ENCODE measurements at places on chromosomes 4 and X.

GRCh38 chr4:155666344-155667221, at the start of gene GUCY1A1:
GUCY1A1 (plus strand) TSS chr4:155666848; CDS start chr4:155696868, 30,020 bp downstream.
- H3K4me3 ChIP-seq: peak within 1 kb of the TSS; percentile 81
- H3K27ac ChIP-seq: peak within 1 kb of the TSS; percentile 66
- H3K36me3 ChIP-seq: no peaks in the 10 kb centered on the region

- no peak for DNase-seq
- no peak overlapping the region for H3K27ac ChIP-seq
- H3K27me3 ChIP-seq: no peaks in the 10 kb centered on the region
- H3K4me1 ChIP-seq: no peaks in the 10 kb centered on the region
- H3K36me3 ChIP-seq: no peaks in the 10 kb centered on the region
Measured at GRCh38 chr4:74555231-74555630, 110.3 kb downstream of the AREG start.

GRCh38 chrX:112826023-112826422, 14.6 kb downstream of the AMOT start:
- no peaks in the 10 kb centered on the region for H3K36me3 ChIP-seq
- H3K4me1 ChIP-seq: peaks cover under 1% of the 10 kb centered on the region

GRCh38 chr4:7708981-7709380, 230.7 kb downstream of the AFAP1 start:
- no peak overlapping the region for H3K27ac ChIP-seq
- no peaks in the 10 kb centered on the region for H3K27me3 ChIP-seq
- H3K36me3 ChIP-seq: no peaks in the 10 kb centered on the region
- H3K4me1 ChIP-seq: no peaks in the 10 kb centered on the region
- H3K4me3 ChIP-seq: no peak overlapping the region
- DNase-seq: no peak

GRCh38 chr4:46425775-46426400, 36.0 kb upstream of the GABRA2 start:
- H3K4me1 ChIP-seq: no peaks in the 10 kb centered on the region
- H3K27me3 ChIP-seq: no peaks in the 10 kb centered on the region
- H3K4me3 ChIP-seq: no peak overlapping the region
- H3K36me3 ChIP-seq: no peaks in the 10 kb centered on the region

DNA sequence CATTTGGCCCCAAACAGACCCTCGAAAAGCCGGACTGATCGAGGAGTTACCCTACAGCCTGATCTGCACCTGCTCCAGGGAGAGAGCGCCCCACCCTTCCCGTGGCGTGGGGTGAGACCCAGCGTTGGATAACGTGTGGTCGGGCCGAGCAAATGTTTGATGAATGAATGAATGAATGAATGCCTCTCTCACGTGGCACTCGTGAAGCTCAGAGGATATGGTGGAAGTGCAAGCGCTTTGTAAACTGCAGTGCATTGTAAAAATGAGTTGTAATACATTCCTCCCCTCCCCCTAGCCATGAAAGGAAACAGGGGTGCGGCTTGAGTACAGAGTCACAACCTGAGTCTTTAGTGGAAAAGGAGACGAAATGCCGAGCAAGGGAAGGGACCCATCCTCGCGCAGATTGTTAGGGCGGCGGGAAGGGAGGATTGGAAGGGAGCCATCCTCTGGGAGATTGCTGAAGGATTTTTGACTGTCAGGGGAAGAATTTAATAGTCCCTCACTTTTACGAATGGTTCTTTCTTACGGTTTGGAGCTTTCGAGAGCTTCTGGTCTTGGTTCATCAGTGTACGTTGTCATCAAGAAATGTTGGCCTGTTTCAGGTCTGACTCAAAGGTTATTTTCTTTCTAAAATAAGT, 772 bp upstream of the FBXW7 start:
- peaks cover 49% of the 10 kb centered on the region for H3K36me3 ChIP-seq
- H3K27ac ChIP-seq: peak overlapping the region; percentile 100
- H3K27me3 ChIP-seq: no peaks in the 10 kb centered on the region
- peak; percentile 84 for DNase-seq

- H3K36me3 ChIP-seq: no peaks in the 10 kb centered on the region
- H3K4me3 ChIP-seq: no peak overlapping the region
- no peaks in the 10 kb centered on the region for H3K4me1 ChIP-seq
- no peak overlapping the region for H3K27ac ChIP-seq
- no peak for DNase-seq
Measured at GRCh38 chr4:181982437-181982836, 260.8 kb upstream of the TENM3 start.

- H3K27ac ChIP-seq: no peak overlapping the region
- no peaks in the 10 kb centered on the region for H3K27me3 ChIP-seq
- peaks cover 9% of the 10 kb centered on the region for H3K4me1 ChIP-seq
- peaks cover 19% of the 10 kb centered on the region for H3K36me3 ChIP-seq
- no peak for DNase-seq
Measured at GRCh38 chr4:107688421-107688820, 31.6 kb downstream of the PAPSS1 start.

GRCh38 chrX:127572471-127572870, 479.7 kb downstream of the ACTRT1 start:
- DNase-seq: no peak
- no peaks in the 10 kb centered on the region for H3K27me3 ChIP-seq
- no peak overlapping the region for H3K27ac ChIP-seq

- no peak overlapping the region for H3K4me3 ChIP-seq
- no peak overlapping the region for H3K27ac ChIP-seq
- no peaks in the 10 kb centered on the region for H3K27me3 ChIP-seq
Measured at GRCh38 chr4:98568941-98569663, 89.3 kb downstream of the TSPAN5 start.

DNA sequence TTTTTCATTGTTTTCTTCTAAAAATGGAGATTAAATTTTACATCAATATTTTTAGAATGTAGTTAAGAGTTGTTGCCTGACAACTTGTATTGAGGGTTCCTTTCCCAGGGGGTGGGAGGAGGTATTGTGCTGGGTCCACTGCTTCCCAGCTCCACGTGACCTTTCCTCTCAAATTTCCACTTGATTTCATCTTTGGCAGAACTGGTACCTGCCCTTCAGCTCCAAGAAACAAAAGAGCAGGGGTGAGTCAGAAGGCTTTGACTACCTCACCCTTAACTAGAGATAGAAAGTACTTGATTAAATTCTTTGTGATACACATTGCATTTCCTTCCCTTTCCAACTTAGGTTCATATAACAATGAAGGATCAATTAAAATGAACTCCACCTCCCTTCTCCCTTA, 19.7 kb downstream of the TRIM2 start:
- H3K4me1 ChIP-seq: peaks cover 36% of the 10 kb centered on the region
- peaks cover 51% of the 10 kb centered on the region for H3K27me3 ChIP-seq
- H3K27ac ChIP-seq: no peak overlapping the region
- DNase-seq: no peak
- H3K36me3 ChIP-seq: peaks cover 8% of the 10 kb centered on the region
- no peak overlapping the region for H3K4me3 ChIP-seq

DNA sequence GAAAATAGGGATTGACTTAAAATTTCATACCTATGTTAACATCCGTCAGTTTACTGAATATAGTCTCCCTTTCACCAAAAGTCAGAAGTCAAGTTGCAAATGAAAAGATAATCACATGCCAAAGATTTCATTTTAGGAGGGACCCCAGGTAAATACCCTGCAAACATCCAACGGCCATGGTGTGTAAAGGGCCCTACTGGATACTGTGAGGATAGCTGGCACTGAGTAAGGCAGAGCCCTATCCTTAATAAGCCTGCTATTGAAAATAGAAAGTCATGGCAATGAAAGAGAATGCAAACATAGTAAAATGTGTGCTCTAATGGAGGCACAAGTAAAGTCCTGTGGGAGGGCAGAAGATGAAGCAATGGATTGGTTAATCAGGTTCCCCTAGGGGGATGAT, 20.9 kb downstream of the STK26 start:
- no peak for DNase-seq
- H3K36me3 ChIP-seq: peaks cover 5% of the 10 kb centered on the region
- peaks cover 13% of the 10 kb centered on the region for H3K4me1 ChIP-seq
- no peaks in the 10 kb centered on the region for H3K27me3 ChIP-seq
- H3K4me3 ChIP-seq: no peak overlapping the region

- H3K4me1 ChIP-seq: peaks cover 3% of the 10 kb centered on the region
- no peaks in the 10 kb centered on the region for H3K27me3 ChIP-seq
- no peaks in the 10 kb centered on the region for H3K36me3 ChIP-seq
Measured at GRCh38 chrX:12919051-12919450, 12.6 kb downstream of the TLR8 start.

- no peaks in the 10 kb centered on the region for H3K4me1 ChIP-seq
- no peak within 1 kb of the TSS for H3K27ac ChIP-seq
- no peak within 1 kb of the TSS for H3K4me3 ChIP-seq
- no peaks in the 10 kb centered on the region for H3K36me3 ChIP-seq
Measured at GRCh38 chrX:15664487-15665444, at the start of gene CLTRN. CLTRN (minus strand) TSS chrX:15664805; CDS start chrX:15664775, 30 bp downstream.

DNA sequence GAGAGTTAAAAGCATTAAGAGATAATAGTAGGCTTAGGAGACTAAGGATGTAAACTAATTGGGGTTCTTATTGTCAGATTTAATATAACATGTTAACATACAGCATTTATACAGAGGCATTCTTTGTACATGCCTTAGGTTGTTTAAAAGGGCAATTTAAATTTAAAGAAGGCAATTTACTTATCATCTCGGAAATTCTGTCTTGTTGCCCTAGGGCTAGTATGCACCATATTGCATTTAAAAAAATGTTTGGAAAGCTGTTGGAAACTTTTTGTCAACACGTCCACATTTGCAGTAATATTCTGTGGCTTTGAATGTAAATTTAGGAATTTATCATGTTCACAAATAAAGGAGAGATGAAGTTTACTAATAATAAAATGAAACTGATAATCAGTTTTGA, 25.5 kb downstream of the GALNT7 start:
- peaks cover 16% of the 10 kb centered on the region for H3K4me1 ChIP-seq
- no peak overlapping the region for H3K27ac ChIP-seq
- H3K36me3 ChIP-seq: no peaks in the 10 kb centered on the region
- H3K4me3 ChIP-seq: no peak overlapping the region

DNA sequence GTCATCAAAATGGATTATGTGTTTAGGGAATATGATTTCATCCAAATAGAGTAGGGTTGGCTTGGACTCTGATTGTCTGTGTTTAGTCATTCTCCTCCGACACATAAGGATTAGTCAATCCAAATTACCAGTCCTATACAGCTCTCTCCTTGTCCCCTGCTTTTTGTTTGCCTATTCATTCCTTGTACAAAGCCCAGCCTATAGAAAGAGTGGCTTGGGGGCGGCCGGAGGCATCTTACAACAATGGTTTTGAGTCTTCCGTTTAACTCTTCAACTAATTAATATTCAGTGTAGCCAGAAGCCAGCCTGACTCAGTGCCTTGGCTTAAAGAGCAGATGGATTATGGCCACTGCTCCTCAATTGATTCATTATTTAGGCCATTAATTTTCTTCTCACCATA, 796.6 kb upstream of the POU3F4 start:
- H3K4me1 ChIP-seq: no peaks in the 10 kb centered on the region
- no peak overlapping the region for H3K27ac ChIP-seq
- no peaks in the 10 kb centered on the region for H3K27me3 ChIP-seq
- no peaks in the 10 kb centered on the region for H3K36me3 ChIP-seq

DNA sequence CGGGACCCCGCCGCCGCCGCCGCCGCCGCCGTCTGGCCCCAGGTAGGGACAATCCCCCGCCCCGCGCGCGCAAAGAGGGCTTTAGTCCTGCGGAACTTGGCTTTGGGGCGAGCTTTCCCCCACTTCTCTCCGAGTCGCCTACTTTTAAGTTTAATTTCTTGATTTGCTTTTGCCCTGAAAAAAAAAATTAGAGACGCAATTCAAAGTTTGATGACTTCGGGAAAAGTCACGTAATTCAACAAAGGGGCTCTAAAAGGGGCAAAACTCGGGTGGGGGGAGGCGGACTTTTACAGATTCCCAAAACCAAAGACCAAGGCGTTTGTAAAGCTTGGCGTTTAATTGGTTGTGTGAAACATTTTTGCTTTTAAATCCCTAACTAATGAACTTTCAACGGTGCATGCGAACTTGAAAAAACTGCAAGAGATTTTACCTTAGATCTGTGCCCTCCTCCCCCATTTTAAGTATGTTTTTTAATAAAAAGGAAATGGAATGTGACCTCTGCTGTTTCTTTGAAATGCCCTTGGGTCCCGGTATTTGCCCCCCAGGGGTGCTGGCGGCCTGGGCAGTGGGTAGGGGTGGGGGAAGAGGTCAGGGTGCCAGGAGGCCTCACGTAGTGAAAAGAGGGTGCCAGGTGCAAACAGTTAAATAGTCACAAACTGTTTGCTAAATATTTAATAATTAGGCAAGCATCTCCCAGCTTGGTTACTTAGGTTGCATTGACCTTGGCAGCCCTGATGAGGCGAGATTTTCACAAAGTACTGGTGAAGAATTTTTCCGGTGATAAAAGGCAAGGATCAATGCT, 209.7 kb downstream of the NWD2 start:
- H3K36me3 ChIP-seq: no peaks in the 10 kb centered on the region
- no peak overlapping the region for H3K4me3 ChIP-seq
- DNase-seq: no peak
- peaks cover 51% of the 10 kb centered on the region for H3K27me3 ChIP-seq
- H3K27ac ChIP-seq: no peak overlapping the region

- DNase-seq: no peak
- H3K4me3 ChIP-seq: peak overlapping the region; percentile 86
- H3K36me3 ChIP-seq: peaks cover 2% of the 10 kb centered on the region
- H3K4me1 ChIP-seq: peaks cover 8% of the 10 kb centered on the region
- peaks cover 3% of the 10 kb centered on the region for H3K27me3 ChIP-seq
Measured at GRCh38 chrX:155880586-155881157, 473 bp upstream of the VAMP7 start.

GRCh38 chr4:48193921-48194468, 59.9 kb upstream of the TXK start:
- no peak overlapping the region for H3K4me3 ChIP-seq
- no peak for DNase-seq
- no peaks in the 10 kb centered on the region for H3K36me3 ChIP-seq
- H3K4me1 ChIP-seq: peaks cover 3% of the 10 kb centered on the region
- no peaks in the 10 kb centered on the region for H3K27me3 ChIP-seq

- no peak overlapping the region for H3K4me3 ChIP-seq
- no peaks in the 10 kb centered on the region for H3K4me1 ChIP-seq
- no peak overlapping the region for H3K27ac ChIP-seq
Measured at GRCh38 chr4:48470570-48470969, 12.6 kb upstream of the SLC10A4 start.

GRCh38 chr4:56684320-56685050, 3.4 kb upstream of the HOPX start:
- DNase-seq: no peak
- no peaks in the 10 kb centered on the region for H3K36me3 ChIP-seq
- H3K4me3 ChIP-seq: no peak overlapping the region
- peaks cover 15% of the 10 kb centered on the region for H3K4me1 ChIP-seq

GRCh38 chrX:133097031-133097430, at the start of gene USP26:
USP26 (minus strand) TSS chrX:133097109; CDS start chrX:133028220, 68,889 bp downstream.
- no peaks in the 10 kb centered on the region for H3K4me1 ChIP-seq
- no peak for DNase-seq
- H3K27me3 ChIP-seq: no peaks in the 10 kb centered on the region
- no peaks in the 10 kb centered on the region for H3K36me3 ChIP-seq

- DNase-seq: no peak
- no peak overlapping the region for H3K27ac ChIP-seq
- no peaks in the 10 kb centered on the region for H3K36me3 ChIP-seq
- H3K4me3 ChIP-seq: no peak overlapping the region
- no peaks in the 10 kb centered on the region for H3K4me1 ChIP-seq
- no peaks in the 10 kb centered on the region for H3K27me3 ChIP-seq
Measured at GRCh38 chr4:14749910-14750309, 252.4 kb upstream of the CPEB2 start.

- no peaks in the 10 kb centered on the region for H3K36me3 ChIP-seq
- H3K4me3 ChIP-seq: no peak overlapping the region
- H3K4me1 ChIP-seq: no peaks in the 10 kb centered on the region
- H3K27ac ChIP-seq: no peak overlapping the region
- no peaks in the 10 kb centered on the region for H3K27me3 ChIP-seq
Measured at GRCh38 chr4:136687118-136687517, 845.2 kb downstream of the PCDH18 start.
